ENCODE measurements at places on chromosomes 11 and 22.

DNA sequence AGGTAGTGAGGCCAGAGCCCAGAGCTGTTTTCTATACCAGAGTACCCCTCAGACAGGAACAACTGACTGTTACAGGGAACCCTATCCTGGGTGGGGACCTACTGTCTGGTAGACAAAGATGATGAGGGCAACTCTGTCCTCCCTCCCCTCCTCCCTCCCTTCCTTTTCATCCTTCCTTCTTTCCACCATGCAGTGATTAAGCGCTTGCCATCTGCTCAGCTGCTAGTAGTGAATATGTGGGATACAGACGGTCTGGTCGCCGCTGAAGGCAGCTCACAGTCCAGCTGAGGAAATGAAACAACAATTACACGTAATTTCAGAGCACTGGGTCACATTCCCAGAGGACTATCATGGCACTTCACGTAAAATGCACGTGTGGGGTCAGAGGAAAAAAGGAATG lies 597.1 kb downstream of the BUD13 start:
- H3K27me3 ChIP-seq: peaks cover 43% of the 10 kb centered on the region
- no peak overlapping the region for H3K4me3 ChIP-seq
- H3K27ac ChIP-seq: no peak overlapping the region
- no peaks in the 10 kb centered on the region for H3K36me3 ChIP-seq
- DNase-seq: no peak

DNA sequence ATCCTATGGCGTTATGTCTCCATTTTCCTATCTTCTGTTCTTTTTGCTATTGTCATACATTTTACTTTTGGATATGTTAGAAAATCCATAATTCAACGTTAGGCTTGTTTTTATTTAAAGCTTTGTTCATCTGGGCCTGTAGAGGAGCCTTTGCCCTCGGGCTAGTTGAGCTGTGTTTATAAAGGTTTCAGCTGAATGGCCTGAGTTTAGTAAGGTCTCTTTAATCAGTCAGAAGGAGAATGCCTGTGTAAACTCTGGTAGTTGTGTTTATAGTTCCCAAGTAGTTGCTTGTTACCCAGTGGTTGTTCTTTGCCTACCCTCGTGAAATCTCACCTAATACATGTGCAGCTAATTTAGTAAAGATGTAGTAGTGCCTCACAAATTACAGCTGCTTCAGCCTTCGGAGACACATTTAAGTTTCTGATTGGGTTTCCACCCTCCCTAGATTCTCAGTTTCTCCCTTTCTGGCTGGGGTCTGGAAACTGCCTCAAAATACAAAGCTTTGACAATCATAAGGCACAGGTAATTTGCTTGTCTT lies 33.1 kb downstream of the MTMR3 start:
- no peak overlapping the region for H3K4me3 ChIP-seq
- no peak for DNase-seq
- no peaks in the 10 kb centered on the region for H3K36me3 ChIP-seq
- H3K27ac ChIP-seq: no peak overlapping the region
- no peaks in the 10 kb centered on the region for H3K27me3 ChIP-seq
- H3K4me1 ChIP-seq: peaks cover 79% of the 10 kb centered on the region

DNA sequence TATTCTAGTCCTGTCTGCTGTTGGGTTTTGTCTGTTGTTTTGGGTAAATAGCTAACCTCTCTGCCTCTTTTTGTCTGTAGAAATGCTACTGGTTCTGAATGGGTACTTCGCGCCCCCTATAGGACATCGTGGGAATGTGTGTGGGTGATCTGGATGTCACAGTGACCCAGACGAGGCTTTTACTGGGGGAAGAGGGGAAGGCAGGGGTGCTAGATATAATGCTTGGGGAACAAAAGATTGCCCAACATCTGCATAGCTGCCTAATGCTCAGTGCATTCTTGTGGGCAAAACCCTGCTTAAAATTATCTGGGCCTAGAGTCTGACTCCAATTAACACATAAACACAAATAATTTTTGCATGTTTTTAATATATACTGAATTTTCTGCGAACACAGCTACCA lies 57.7 kb downstream of the BMAL1 start:
- DNase-seq: peak; percentile 42
- H3K27ac ChIP-seq: no peak overlapping the region

- no peak overlapping the region for H3K4me3 ChIP-seq
- no peak for DNase-seq
- H3K27me3 ChIP-seq: peaks cover 44% of the 10 kb centered on the region
- H3K4me1 ChIP-seq: no peaks in the 10 kb centered on the region
- no peaks in the 10 kb centered on the region for H3K36me3 ChIP-seq
- no peak overlapping the region for H3K27ac ChIP-seq
Measured at GRCh38 chr22:22816766-22817410, 70.7 kb upstream of the IGLL5 start.

DNA sequence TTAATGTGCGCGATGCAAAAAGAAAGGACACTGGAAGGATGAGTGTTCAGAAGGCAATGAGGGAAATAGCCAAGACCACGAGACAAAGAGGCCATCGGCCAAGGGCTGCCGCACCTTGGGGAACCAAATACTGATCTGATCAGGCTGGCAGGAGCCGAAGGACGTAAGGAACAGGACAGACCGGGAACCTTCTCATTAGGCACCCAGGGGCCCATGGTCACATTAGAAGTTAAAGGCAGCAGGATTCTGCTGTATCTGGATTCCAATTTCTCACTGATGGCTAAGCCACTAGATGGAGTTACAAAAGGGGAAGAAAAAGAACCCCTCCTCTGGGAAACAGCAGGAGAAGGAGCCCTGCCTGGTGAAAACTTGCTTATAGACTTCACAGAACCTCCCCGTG lies 28.8 kb upstream of the CPT1A start:
- no peaks in the 10 kb centered on the region for H3K27me3 ChIP-seq
- peak overlapping the region; percentile 69 for H3K4me3 ChIP-seq
- H3K36me3 ChIP-seq: no peaks in the 10 kb centered on the region
- H3K4me1 ChIP-seq: peaks cover 57% of the 10 kb centered on the region

GRCh38 chr22:49673048-49673447 lies 154.6 kb downstream of the BRD1 start:
- H3K27me3 ChIP-seq: peaks cover 85% of the 10 kb centered on the region
- peaks cover 15% of the 10 kb centered on the region for H3K4me1 ChIP-seq
- no peak for DNase-seq
- no peaks in the 10 kb centered on the region for H3K36me3 ChIP-seq
- no peak overlapping the region for H3K4me3 ChIP-seq

Data from left ventricle myocardium inferior (tissue), 1 donor.